Naive thymus-derived CD4-positive, alpha-beta T cell (primary cell): ENCODE measurements at places on chromosomes 6 and 20.
A peak's percentile ranks its signal among the peaks of the same experiment; 100 is the strongest.

DNA sequence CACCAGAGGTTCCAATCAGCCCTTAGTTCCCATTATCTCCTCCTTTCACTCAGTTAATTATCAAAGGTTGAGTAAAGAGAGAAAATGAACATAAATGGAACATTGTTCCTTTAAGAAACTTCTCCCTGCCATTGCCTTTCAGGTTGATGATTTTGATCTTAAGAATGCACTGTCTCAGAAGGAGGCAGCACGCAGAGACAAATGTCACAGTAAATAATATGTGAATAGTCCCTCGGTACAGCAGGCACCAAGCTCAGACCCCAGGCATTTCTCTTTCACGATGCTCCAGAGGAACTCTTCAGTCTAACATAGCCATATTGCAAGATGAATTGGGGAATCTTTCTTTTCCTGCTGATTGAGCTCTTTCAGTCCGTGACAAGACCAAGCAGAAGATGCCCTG, 435.3 kb upstream of the SPTLC3 start:
- DNase-seq, result no peak

GRCh38 chr6:119379809-119380208, 30.2 kb upstream of the MAN1A1 start:
- DNase-seq, result no peak

DNA sequence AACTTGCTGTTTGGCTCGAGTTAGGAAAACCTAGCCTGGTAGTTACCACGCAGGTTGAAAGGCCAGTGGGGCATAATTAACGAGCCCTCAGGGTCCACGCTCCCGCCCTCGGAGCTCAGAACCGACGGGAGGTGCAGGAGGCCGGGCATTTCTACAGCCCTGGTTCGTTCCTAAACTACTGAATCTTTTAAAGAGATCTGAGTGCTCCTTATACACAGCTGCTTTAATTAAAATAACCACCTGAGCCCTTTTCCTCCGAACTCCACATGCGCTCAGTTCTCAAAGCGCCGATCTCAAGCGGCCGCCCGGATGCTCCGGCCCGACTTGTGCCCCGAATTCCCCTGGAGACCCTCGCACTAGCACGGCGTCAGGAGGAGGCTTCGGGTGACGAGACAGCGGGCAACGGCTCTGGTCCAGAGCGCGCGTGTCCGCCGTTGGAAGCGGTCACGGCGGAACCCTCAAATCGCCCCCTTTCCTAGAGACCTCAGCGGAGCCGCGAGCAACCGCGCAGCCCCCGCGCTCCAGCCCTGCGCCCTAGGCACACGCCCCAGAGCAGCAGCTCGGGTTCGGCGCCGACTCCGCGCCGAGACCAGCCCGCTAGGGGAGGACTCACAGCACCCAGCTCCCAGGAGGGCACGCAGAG, 397 bp downstream of the WDR27 start:
- no peak for DNase-seq

DNA sequence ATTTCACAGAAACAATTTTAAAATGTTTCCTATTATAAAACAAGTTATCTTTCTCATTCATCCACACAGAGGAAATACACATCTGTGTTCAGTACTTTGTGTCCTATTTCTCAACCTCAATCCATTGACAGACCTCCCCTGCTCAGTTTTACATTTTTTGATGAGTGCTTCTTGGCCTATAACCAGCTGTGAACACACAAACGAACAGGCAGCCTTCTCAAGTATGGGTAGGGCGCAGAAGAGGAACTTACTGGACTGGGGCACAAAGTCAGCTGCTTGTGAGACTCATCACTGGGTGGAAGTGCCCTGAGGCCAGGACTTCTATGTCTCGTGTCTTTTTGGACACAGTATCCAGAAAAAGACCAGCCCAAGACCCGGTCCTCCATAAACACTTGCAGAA, 2.8 kb downstream of the RPS6KA2 start:
- DNase-seq, result no peak

GRCh38 chr6:27049863-27050781, 197.4 kb upstream of the PRSS16 start:
- DNase-seq, result no peak

DNA sequence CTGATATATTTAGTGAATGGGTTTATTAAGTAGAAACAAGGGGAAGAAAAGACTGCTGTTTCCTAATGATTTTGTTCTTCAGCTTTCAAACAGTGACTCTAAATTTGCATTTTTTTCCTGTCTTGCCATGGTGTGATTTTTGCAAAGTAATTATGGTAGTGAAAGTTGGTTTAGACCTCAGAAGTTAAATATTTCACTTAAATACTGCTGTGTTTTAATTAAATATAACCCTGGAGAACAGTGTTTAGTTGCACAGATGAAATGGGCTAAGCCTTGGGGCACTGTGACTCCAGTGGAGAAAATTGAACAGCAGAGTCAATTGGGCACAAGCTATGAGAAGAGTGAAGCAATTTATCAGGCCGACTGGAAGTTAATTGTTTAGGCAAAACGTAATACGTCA, 111.1 kb upstream of the MCHR2 start:
- no peak for DNase-seq

DNA sequence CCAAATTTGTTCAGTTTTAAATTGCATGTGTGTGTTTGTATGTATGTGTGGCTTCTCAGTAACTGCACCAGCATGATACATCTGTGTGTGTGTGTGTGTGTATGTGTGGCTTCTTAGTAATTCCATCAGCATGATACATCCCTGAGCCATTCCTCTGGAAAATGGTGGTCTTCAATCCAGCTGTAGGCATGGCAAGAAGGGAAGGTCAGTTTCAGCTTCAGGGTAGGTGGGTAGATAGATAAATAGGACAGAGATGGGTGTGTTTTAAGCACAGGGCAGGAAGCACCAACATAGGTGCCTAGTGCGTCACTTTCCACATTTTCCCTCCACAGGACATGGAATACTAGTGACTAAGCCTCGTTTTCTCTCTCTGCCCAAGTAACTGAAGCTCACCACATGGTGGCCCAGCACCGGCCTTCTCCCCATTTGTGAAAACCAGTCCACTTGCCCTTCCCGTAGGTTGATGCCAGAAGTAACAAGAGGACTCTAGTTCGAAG, 82.9 kb downstream of the RPP40 start:
- no peak for DNase-seq

- peak; percentile 31 for DNase-seq
Observed at GRCh38 chr6:27251606-27252251, 4.2 kb downstream of the PRSS16 start.

GRCh38 chr6:117423754-117424153, 2.0 kb downstream of the ROS1 start:
- no peak for DNase-seq

GRCh38 chr6:25263657-25264056, 15.5 kb upstream of the CARMIL1 start:
- no peak for DNase-seq

GRCh38 chr6:152697634-152698033, at the start of gene MYCT1:
Gene MYCT1, plus strand, starts transcription at chr6:152697897. Its CDS starts 6 bp downstream, at chr6:152697903.
- DNase-seq, result no peak

- DNase-seq, result no peak
Observed at GRCh38 chr20:45350217-45350616, 2.0 kb upstream of the SDC4 start.
